ENCODE measurements at places on chromosomes 2 and 18.

DNA sequence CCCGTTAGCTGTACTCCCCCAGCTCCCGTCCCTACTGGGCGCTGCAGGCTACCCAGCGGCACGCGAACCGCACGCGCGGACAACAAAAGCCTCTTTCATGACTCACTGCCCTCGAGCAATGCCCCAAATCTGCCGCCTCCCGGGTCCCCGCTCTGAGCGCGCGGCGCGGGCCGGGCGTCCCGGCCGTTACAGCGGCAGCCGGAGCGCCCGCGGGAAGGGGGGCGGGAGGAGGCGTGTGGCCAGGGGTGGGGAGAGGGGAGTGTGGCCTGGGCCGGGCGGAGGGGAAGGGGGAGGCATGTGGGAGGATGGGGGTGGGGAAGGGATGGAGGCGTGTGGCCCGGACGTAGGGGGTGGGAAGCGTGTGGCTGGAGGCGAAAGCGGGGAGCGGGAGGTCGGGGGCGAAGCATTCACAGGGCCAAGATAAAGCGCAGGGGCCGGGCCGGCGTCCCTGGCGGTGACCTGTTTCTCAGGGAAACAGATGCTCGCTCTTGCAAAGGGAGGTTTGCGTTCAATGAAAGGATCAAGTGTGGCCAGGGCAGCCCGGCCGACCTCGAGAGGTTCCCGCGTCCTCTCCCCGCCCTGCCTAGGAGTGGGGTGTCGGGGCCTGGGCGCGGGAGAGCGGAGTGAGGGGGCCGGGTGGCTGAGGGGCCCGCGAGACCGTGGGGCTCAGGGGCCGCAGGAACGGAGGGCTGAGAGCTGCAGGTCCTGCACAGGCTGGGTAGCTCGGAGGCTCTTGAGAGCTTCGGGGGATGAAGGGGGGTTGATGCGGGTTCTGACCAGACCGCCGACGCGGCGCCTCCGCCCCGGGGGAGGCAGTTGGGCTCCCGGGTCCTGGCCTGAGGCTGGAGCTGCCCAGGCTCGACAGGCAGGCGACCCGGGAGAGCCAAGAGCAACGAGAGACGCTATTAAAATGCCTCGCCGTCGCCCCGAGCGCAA, 3.5 kb upstream of the NEUROD1 start:
- DNase-seq: no peak

DNA sequence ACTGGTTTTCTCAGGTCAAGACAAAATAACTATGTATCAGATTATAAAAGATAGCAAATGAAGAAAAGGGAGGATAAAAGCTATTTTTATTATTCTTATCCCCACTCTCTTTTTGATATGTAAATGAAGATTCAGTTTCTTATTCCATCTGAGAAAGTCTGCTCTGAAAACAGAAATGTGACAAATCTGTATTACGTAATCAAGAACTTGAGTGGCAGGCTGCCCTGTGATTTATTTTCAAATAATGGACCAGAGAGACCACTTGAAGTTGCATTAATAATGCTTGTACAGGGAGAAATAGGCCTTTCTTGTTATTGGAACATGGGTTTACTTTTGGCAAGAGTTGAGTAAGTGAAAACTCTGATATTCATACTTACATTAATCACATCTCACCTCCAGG, 727.4 kb downstream of the DPP10 start:
- DNase-seq: no peak

- DNase-seq: no peak
Measured at GRCh38 chr2:8563814-8564474, 117.9 kb upstream of the ID2 start.

- DNase-seq: no peak
Measured at GRCh38 chr18:70289351-70290312, 787 bp downstream of the SOCS6 start.

DNA sequence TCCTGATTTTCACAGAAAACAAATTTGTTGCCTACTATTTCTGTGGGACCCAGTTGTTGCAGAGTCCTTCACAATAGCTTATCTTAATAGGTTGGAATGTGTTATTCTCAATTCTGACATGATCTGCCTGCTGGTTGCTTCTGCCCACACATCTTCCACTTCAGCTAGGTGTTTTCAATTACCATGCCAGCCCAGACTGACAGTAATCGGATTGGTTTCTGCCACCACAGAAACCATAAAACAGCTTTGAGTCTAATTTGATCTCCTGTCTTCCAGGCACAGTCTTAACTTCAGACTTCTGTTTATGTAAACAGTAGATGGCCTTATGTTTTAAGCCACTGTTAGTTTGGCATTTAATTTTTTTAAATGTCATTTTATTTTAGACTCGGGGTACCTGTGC, 248.2 kb upstream of the RBMS1 start:
- DNase-seq: no peak

- no peak for DNase-seq
Measured at GRCh38 chr2:51401546-51401945, 369.6 kb upstream of the NRXN1 start.

GRCh38 chr2:27461118-27461517, 18.9 kb downstream of the KRTCAP3 start:
- no peak for DNase-seq

- DNase-seq: no peak
Measured at GRCh38 chr2:41393621-41394020, 654.2 kb upstream of the PKDCC start.

GRCh38 chr2:106026271-106027190, 167.6 kb downstream of the UXS1 start:
- no peak for DNase-seq

- no peak for DNase-seq
Measured at GRCh38 chr2:25302758-25303375, 38.9 kb downstream of the DNMT3A start.

DNA sequence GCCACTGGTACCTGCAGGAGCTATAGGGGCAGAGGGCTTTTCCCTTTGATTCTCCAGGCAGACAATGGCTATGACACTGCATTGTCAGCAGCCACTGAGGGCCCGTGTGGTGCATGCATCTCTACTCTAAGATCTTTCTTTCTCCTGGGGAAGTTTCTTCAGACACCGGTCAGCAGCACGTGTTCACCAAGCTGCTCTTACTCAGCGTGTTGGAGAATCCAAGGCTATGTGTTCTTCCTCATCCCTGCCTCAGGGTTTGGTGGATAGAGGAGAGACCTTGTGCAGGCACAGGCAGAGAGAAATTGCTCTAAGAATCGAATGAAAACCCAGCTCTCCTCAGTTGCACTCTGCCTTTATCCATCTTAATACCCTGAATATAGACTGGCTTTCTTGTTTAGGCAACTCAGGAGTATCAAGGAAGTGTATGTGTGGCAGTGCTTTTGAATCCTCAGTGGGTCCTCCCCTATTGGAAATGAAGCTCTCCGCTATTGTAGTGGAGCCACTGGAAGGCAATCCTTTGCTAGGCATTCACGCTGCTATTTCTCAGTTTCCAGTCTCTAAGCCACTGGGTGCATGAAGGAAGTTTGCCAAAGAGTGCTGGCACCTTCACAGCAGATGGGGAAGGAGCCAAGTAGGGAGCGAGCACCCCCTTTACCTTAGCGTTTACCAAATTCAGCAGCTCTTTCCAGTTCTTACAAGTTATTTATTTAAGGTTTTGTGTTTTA, 86.9 kb upstream of the EML6 start:
- no peak for DNase-seq

DNA sequence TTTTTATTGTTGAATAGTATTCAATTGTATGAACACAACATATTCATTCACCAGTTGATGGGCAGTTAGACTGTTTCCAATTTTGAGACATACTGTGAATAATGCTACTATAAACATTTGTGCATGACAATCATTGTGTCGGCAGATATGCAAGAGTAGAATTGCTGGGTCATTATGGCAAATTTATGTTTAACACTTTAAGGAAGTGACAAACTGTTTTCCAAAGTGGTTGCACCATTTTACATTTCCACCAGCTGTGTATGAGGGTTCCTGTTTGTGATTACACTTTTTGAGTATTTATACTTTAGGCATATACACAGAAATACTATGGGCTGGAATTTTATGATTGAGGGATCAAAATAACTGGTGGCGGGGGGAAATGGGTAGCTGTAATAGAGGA, 61.2 kb downstream of the MAP4K3 start:
- no peak for DNase-seq

DNA sequence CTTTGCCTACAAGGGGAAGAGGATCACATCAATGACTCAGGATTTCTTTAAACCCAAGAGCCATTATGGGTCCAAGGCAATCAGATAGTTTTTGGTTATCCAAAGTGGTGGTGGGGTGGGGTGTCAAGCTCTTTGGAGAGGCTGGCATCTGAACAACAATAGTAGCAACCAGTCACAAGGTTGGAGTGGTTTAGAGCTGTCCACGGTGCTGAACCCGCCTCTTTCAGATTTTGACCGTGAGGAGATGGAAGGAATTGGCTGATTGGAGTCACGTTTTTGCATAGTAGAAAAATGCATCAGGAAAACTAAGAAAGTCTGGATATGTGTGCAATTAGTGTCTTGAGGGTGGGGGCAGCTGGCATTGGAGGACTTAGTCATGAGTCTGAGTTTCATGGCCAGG, 159.9 kb downstream of the LOXHD1 start:
- no peak for DNase-seq

DNA sequence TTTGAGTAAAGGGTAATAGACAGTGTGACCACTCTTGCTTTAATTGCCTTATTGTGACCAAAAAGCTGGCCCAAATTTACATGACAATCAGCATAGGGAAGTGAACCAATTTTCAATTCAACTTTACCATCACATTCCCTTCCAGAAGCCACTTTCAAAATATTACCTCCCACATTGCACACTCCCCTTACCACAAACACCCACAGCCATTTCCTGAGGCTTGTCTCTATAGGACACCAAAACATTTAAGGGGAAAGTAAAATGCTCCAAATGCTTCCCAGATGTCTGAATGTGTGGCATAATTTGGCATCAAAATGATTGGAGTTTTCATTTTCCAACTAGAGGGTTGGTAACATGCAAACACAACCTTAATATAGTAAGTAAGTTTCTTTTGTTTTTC, 616.1 kb downstream of the SLC4A3 start:
- no peak for DNase-seq

DNA sequence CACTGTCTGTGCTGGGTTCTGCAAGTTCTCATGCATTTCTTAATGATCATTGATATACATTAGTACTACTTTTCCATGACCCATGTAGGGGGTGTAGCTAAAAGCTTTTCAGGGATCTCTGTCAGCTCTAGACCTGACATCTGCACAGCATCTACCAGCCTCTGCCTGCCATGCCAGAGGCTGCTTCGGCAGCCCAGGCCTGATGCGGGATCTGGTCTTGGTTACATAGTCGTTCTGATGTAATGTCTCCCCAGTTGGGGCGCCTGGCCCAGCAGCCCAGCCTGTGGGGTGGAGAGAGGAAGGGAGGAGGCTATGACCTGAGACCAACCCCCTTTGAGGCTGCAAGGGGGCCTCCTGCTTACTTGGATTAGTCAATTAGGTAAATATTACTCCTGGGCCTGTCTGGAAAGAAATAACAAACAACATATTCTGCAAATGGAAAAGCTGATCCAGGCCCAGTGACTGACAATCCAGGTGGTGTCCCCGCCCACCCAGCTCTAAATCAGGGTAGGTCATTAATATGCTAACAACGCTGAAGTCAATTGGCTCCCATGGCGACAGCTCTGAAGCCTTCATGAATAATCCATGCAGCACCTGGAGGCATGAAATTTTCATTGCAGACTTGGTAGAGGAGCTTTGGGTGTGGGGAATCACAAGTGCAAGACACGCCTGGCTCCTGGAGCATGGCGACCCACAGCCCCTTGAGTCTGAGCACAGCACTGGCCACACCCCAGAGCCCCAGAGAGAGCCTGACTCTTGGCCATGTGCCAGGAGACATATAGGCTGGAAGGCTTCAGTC, 575.3 kb downstream of the CMPK2 start:
- DNase-seq: no peak

- no peak for DNase-seq
Measured at GRCh38 chr2:194539425-194539824, 1117.6 kb upstream of the SLC39A10 start.

DNA sequence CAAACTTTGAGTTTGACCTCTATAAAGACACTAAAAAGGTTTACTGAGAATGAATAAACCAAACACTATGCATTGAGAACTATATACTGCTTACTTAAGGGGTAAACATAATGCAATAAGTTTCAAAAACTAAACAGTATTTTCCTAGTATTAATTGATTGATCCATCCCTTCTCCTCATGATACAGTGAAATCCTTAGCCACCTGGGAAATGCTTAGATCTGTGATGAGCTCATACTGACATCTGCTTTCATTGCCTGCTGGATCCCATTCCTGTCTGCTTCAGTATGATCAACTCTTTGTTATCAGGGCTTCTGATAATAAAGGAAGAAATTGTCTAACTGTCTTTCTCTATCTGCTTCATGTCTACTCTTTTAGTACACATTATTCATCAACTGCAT, 74.9 kb upstream of the UBE2E3 start:
- DNase-seq: no peak

- no peak for DNase-seq
Measured at GRCh38 chr2:96933305-96934181, 52.8 kb downstream of the FAM178B start.

- no peak for DNase-seq
Measured at GRCh38 chr2:238346544-238346943, 26.2 kb downstream of the TRAF3IP1 start.

- no peak for DNase-seq
Measured at GRCh38 chr2:48756289-48756688, 765 bp upstream of the LHCGR start.

- no peak for DNase-seq
Measured at GRCh38 chr2:169670215-169670651, 24.0 kb downstream of the CFAP210 start.

DNA sequence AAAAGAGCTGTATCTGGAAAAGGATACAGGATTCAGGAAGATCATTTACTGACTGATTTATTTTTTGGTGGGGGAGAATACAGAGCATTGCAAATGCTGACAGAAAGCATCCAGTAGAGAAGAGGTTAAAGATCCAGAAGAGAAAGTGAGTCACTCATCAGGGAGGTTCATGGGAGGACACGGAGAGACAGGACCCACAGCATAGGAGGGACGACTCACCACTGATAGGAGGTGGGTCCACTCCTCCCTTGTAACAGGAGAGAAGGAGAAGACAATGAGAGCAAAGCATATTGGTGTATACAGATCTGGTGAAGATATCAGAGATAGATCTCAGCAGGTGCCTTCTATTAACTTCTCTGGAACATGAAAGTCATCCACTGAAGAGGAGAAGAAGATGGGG, 142.4 kb upstream of the AQP4 start:
- DNase-seq: no peak

DNA sequence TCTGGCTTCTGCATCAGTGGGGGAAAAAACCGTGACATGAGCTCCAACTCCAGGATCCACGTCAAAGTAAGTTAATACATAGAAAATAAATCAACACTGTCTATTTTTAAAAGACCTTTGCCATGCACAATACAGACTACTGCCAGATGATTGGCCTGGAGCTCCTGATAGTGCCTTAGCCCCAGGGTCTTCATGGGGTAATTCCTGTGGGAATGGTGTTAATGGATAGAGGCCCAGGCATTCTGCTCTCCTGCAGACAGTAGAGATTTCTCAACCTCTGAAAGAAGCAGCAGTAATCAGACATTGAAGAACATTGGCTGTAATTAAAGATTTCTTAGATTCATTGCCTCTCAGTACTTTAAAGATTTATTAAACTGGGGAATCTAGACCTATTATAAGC, 4.3 kb upstream of the PLCL1 start:
- no peak for DNase-seq

GRCh38 chr2:1742681-1743395, 1.5 kb downstream of the PXDN start:
- DNase-seq: no peak

Data from SIG-M5 (cell line).